ENCODE measurements at places on chromosomes 16 and 17.
A peak's percentile ranks its signal among the peaks of the same experiment; 100 is the strongest.

- DNase-seq: no peak
Observed at GRCh38 chr16:27759967-27760788, 210.2 kb downstream of the KATNIP start.

DNA sequence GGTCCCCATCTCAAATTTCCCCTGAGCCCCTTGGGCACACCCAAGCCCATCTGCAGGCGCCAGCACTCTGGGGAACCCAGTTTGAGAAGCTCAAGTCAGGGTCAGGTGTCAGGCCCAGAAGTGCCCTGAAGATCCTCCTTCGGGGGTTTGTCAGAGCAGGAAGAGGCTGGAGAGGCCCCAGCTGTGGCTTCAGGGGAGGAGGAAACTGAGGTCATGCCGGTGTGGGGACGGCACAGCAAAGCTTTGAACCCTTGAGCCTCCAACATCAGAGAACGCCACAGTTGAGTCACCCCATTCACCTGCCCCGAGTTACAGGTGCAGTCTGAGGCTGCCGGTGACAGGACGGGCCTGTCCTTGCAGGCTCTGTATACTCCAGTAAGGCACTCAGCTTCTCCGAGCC is 140.2 kb upstream of the CIBAR2 start:
- no peak for DNase-seq

DNA sequence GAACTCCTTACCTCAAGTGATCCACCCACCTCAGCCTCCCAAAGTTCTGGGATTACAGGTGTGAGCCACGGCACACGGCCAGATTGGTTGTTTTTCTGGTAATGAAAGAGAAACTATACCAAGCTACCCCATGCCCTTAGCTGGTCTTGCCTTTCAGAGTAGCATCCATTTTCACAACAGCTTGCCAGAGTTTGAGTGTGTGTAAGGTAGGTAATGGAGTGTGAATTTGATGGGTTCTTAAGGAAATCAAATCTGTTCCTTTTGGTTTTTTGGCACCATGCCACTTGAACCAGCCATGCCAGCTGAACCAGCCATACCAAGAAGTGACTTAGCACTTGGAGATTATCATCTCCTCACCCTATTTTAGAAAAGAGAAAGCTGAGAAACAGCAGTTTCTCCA is 5.1 kb downstream of the CALCOCO2 start:
- no peak for DNase-seq

- peak; percentile 64 for DNase-seq
Observed at GRCh38 chr17:62478424-62478879, at the start of gene TLK2. TLK2 (plus strand) TSS chr17:62478825; CDS start chr17:62481126, 2,301 bp downstream.

DNA sequence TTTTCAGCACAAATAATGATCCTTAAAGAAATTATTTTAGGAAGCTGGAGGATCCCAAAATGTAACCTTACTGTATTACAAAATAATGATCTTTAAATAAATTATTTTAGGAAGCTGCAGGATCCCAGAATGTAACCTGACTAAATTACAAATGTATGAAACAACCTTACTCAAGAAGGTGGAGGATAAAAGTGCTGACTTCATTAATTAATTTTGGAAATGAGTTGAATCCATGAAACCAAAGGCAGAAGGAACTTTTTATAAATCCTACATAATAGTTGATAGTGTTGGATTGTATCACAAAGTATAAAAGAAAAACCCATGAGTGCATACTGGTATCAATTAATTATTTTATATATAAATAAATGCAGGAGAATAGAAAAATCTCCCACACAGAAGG is 859.9 kb downstream of the KCNJ2 start:
- DNase-seq: no peak

DNA sequence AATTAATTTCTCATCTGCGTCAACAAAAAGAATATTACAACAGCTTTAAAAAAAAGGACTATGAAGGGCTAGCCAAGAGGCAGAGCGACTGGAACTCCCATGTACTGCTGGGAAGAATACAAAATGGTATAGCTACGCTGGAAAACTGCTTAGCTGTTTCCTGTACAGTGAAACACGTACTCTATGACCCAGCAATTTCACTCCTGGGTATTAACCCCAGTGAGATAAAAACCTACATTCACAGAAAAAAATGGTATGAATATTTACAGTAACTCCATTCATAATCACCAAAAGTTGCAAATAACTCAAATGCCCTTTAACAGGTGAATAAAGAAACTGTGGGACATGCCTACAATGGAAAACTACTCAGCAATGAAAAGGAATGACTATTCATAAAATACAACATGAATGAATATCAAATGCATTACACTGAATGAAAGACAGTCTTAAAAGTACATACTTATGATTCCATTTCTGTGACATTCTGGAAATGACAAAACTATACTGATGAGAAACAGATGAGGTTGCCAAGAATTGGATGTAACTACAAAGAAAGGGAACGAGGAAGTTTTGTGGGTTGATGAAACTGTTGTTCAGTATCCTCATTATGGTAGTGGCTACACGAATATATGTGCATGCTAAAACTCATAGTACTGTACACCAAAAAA is 27.6 kb downstream of the CMTM4 start:
- DNase-seq: no peak

DNA sequence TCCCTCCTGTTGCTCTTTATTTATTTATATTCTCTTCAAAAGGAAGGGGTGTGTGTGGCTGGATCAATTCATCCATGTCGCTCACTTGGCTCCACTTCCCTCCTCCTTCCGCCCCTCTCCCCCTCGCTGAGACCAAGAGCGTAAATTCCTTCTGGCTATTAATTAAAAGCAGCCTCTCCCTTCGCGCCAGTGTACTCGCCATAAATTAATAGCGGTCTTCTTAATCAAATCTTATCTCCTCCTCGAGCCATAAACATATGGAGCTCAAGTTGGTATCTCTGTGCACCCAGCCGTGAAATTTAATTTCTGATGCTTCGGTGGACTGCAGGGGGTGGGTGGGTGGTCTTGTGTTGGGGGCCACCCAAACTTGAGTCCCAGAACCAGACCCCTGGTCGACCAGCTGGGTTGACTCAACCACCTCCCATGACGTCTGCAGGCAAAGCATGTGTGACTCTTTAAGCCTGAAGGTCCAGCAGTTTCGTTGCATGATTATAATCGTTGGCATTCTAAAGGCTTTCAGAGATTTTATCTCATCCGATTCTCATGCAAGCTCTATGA is 57.9 kb downstream of the SDK2 start:
- no peak for DNase-seq

DNA sequence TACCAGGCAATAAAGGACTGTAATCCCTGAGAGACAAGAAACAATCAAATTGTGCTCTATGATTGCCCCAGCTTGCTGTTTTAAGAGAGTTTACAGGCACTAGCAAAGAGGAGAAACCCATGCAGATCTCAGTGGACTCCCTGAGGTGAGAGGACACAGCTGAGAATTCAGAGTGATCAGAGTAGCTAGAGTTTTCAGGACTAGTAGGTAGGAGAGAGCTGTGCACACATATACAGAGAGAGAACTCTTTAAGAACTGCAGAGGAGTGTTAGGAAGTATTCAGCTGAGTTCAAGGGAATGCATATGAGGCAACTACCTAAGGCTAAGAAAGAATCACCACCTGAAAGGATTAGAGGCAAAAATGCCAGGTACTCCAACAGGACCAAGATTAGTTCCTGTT is 904.8 kb downstream of the CDH8 start:
- no peak for DNase-seq

DNA sequence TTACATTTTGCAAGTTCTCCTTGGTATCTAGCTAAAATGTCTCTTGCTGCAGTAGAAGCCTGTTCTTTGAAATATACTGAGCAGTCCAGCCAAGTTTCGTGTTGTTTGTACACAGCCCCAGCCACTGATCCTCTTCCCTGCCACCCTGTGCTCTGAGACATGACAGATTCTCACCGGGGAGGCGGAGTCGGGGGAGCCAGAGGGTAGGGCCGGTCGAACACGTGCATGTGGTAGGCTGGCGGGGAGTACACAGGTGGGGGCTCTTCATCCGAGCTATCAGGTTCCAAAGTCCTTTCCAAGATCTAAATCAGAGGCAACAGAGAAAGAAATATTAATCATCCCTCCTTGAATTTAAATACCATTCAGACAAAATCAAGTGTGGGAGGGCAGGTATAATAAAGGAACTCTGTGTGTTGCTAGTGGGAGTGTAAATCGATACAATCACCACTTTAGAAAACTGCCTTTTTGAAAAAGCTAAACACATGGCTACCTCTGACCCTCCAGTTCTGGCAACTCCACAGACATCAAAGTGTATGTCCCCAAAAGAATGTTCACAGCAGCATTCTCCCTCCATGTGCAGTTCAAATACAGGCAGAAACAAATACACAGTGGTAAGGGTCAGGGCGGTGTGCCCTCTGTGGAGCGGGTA is 29.7 kb upstream of the MRPS23 start:
- DNase-seq: no peak

All from activated CD4-positive, alpha-beta T cell treated with anti-CD3 and anti-CD28 coated beads for 24 hours (primary cell).